ENCODE measurements at places on chromosomes 6 and 20.

DNA sequence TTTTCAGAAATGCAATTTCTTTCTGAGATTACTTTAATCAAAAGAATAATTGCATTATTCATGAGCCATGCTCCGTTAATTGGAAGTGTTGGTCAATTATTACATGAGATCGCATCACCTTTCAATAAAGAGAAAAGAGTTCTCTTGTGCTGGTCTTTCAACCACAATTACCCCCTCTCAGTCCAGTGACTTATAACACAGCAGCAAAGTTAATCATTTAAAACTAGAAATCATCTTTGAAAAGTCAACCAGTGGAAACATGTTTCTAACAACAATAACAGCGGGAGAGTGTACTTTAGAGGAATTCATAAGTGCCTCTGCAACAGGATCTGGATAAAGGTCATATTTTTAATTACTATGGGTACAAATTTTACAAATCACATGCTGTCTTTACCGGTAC is 384.4 kb upstream of the AGPAT4 start:
- DNase-seq: no peak

- no peak for DNase-seq
Observed at GRCh38 chr20:11260611-11261010, 586.8 kb upstream of the JAG1 start.

DNA sequence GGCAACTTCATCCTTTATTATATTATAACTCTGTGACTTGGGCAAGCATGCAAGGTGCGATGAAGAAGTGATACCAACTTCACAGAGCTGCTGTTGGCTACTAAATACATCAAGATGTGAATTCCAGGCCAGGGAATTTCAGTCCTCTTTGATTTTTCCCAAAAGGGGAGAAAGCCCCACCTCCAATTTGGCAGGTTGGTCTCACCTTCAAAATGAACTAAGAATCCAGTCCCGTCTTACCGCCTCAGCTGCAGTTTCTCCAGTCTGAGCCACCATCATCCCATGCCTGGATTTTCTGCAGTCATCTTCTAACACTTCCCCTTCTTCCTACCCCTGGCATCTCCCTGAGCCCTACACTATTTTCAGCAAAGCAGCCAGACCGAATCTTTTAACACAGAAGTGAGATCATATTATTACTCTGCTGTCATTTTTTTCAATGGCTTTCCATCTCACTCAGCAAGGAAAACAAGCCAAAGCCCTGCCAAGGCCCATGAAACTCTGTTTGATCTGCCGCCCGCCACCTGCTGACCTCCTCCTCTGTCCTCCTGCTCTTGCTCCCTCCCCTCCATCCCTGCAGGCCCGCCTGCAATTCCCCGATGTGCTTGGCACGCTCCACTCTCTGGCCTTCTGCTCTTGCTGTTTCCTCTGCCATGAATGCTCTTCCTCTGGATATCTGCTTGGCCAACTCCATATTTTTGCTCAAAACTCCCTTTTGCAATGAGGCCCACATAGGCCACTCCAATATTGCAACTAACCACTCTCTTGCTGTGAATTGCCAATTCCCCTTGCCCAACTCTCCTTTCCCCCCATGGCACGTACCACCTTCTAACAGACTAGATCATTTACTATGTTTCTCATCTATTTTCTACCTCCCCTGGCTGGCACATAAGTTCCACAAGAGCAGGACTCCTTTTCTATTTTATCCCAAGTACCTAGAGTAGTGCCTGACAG is 46.0 kb upstream of the TAGAP start:
- no peak for DNase-seq

DNA sequence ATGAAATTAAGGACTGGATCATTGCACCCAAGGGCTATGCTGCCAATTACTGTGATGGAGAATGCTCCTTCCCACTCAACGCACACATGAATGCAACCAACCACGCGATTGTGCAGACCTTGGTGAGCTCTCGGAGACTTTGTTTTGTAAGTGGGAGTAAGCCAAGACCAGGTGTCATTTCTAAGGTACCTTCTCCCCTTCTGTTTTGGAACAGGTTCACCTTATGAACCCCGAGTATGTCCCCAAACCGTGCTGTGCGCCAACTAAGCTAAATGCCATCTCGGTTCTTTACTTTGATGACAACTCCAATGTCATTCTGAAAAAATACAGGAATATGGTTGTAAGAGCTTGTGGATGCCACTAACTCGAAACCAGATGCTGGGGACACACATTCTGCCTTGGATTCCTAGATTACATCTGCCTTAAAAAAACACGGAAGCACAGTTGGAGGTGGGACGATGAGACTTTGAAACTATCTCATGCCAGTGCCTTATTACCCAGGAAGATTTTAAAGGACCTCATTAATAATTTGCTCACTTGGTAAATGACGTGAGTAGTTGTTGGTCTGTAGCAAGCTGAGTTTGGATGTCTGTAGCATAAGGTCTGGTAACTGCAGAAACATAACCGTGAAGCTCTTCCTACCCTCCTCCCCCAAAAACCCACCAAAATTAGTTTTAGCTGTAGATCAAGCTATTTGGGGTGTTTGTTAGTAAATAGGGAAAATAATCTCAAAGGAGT is 30.4 kb downstream of the TXNDC5 start:
- DNase-seq: no peak

DNA sequence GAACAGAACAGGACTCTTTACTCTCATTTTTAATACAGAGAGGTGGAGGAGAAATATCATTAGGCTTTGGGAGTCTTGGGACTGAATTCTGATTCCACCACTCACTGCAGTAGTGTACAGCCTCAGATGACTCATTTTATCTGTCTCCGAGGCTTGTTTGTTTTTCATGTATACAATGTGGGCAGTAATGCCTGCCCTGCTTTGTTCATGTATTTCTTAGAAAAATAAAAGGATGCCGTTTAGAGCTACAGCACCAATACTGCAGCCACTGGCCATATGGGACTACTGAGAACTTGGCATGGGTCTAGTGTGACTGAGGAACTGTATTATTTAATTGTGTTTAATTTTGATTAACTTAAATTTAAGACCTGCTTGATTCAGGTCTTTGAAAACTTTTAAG is 41.2 kb upstream of the JAG1 start:
- DNase-seq: no peak

GRCh38 chr6:108689272-108690161 is 128.8 kb downstream of the FOXO3 start:
- no peak for DNase-seq

DNA sequence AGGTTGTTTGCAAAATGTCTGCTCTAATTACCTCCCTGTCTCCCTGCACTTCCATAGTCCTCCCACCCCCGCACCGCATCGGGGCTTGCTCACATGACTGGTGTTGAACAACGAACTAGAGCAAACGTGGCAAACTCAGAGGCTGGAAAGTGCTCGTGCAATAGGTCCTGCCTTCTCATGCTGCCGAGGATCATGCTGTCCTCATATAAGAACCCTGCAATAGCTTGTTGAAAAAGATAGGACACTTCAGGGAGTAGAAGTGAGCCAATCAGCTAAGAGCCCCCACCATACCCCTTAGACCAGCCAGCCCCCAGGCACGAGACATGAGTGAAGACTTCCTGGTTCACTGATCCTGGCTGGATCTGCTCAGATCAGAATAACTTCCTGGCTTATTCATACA is 219.2 kb downstream of the C6orf118 start:
- no peak for DNase-seq

DNA sequence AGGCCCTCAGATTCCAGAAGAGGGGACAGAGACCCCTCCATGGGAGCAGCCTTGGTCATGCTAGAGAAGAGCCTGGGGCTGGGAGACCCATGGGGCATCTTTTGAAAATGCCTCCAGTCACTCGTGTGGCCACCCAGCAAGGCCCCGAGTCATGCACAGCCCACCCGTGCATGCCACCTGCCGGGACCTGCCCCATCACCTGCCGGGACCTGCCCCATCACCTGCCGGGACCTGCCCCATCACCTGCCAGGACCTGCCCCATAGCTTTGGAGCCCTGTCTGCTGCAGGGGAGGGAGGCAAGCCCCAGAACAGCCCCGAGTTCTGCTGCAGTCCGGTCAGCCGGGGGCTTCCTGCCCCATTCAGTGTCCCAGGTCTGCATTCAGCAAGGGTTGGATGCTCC is 37.5 kb upstream of the SLCO4A1 start:
- DNase-seq: no peak

DNA sequence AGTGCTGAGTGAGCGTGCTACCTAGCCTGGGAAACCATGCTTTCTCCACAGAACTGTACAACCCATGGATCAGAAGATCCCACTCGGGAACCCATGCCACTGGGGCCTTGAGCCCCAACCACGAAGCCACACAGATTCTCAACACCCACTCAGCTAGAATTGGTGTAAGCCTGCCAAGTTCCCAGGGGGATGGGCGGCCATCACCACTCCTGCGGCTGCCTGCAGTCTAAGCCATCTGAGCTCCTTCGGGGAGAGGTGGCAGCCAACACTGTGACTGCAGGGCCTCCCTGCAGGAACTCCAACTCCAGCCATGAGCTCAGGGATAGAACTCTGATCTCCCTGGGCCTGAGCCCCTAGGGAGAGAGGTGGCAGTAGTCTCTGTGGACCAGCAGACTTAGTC is 33.6 kb upstream of the SENP6 start:
- DNase-seq: no peak

DNA sequence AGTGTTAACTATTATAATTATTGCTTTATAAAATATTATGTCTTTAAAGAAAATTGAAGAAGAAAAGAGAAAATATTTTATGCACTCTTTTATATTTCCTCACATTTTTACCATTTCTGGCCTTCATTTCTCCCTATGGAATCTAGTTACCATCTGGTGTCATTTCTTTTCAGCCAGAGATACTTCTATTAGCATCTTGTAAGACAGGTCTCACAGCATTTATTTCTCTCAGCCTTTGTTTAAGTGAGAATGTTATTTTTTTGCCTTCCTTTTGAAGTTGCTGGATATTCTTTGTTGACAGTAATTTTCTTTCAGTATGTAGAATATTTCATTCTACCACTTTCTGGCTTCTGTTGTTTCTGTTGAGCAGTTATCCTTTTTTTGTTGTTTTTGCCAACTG is 652.1 kb upstream of the CITED2 start:
- DNase-seq: no peak

DNA sequence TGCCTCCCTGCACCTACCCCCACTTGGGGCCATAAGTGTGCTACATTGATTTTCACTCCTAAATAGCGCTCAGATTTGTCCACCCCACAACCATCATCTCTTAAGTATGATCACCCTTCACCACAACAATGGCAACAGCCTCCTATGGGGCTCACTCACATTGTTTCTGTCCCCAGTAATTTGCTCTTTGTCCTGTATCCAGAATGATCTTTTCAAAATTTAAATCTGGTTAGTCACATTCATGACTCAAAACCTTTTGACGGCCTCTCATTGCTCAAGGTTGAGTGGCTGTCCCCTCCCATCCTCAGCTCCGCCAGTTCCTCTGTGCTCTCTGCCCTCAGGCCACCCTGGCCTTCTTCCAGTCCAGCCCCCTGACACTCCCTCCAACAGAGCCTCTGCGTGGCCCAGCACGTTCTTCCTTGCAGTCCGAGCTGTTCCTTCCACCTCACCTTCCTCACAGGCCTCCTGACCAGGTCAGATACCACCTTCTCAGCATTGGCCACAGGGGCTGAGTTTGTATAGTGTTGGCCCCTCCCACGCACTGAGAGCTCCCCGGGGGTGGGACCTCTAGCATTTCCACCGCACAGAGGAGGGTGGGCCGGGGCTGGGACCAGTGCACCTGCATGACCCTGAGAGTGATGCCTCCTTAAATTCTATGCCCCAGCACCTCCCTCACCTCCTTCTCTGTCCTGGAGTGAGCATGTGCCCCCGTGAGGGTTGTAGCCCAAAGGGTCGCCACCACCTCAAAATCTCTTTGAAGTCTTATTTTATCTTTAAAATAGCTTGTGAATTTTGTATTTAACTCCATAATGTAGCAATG is 2.4 kb upstream of the PPP1R3G start:
- no peak for DNase-seq

DNA sequence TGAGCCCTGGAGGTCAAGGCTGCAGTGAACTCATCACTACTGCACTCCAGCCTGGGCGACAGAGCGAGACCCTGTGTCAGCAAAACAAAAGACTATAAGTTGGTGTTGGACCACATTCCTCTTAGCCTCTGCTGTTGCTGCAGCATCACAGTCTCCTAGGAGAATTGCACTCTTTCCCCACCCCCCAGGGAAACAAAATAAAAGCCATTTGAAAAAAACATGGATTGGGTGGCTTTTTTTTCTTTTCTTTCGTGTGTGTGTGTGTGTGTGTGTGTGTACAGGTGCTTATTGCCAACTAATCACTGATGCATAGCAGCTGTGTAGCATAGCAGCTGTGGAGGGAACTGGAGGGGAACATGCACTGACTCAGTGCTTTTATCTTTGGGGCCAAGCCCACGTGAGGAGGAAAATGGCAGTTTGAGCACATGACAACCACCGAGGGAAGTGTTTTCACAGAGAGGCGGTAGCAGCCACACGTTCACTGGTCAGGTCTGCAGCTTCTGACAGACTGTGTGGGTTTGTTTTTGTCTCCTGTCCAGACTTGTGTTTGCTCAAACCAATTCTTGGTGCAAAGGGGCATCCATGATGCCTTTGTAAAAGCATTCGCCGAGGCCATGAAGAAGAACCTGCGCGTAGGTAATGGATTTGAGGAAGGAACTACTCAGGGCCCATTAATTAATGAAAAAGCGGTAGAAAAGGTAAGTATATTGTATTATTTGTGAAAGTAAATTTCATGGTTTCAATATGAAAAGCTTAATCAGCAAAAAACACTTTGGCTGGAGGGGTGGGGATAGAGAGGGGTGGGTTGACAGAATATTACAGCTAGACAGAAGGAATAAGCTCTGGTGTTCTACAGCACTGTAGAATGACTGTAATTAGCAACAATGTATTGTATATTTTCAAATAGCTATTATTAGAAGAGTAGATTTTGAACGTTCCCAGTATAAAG is 27.7 kb downstream of the ALDH5A1 start:
- DNase-seq: no peak

DNA sequence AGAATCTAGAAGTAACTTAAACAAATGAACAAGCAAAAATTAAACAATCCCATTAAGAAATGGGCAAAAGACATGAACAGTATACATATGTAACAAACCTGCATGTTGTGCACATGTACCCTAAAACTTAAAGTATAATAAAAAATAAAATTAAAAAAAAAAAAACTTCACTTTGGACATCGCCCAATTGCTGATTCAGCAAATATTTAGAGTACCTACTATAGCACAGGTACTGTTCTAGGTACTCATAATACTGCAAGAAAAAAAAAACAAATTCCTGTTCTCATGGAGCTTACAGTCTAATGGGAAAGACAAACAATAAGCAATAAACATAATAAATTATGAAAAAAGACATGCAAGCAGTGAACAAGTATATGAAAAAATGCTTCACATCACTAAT is 501.5 kb upstream of the HS3ST5 start:
- no peak for DNase-seq

DNA sequence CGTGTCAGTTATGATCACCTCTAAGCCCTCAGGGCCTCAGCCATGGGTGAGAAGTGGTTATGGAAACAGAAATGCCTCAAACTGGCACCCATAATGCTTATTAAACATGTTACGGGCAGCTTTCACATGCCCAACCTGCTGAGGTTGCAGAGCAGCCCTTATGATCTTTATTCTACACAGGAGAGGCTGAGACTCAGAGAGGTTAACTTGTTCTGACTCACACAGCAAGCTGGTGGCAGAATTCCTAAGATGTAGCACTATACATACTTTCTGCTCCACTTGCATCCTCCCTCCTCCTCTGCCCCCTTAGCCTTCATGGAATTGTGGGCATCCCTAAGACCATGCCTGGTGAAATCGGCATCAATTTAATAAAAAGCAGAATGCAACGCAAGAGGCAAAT is 34.7 kb upstream of the IGF2R start:
- DNase-seq: no peak

Measured in stimulated activated CD8-positive, alpha-beta memory T cell treated with anti-CD3 and anti-CD28 coated beads, Interleukin-2, amount 100 ng/mL, for 1 hour (primary cell).